Left lobe of liver (tissue), 2 donors: ENCODE measurements at places on chromosomes 5 and 9. TPM values are rescaled to one million over a fixed set of nuclear protein-coding genes. Genes with fewer than 3 reads are reported as not detected.

- DNase-seq, result no peak
Observed at GRCh38 chr9:119727988-119728387, 358.8 kb upstream of the BRINP1 start.

DNA sequence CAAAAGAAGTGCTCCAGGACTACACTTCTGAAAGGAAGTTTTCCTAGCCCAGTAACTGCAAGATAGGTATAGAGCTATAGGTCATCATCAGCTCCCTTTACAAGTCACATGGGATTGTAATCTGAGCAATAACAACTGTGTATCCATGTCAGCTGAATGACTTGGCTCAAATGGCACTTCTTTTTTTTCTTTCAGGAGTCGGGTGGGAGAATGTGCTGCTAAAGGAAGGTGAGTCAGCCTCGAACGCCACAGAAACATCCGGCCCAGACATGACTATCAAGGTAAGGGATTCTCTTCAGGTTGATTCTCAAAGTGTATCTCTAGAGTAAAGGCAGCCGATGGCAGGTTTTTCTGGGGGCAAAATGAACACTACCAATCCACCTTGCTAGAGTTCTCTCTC, 192.2 kb downstream of the C9orf152 start:
- no peak for DNase-seq

- DNase-seq, result no peak
Observed at GRCh38 chr9:132283863-132284262, 70.9 kb downstream of the SETX start.

DNA sequence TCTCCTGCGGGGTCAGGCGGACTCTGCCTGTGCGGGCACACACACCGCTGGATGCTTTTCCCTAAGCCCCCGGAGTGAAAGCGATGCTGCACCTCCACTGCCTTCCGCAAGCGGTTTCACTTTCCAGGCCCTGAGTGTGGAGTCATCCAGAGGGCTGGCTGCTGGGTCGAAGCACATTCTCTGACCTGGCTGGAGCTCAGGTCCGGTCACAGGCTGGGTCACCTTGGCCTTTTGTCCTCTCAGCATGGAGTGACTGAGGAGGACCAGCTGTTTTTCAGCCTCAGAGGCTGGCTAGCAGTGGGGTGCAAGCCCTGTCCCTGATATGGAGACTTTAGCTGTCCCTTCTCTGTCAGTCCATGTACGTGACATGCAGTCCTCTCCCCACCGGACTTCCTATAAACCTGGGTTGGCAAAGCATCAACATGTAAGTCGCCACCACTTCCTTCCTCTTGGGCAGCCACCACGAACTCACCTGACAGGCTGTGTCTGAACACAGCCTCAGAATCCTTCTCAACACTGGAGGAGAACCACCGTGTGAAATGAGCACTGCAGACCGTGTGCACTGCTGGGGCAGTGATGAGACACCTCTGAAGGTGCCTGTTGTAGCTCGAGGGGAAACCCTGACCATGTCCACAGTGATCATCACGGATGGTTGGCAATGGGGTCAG, 51.3 kb downstream of the GADD45G start:
- peak; percentile 91 for DNase-seq

The PCDHA4 gene
- 0.05 TPM for total RNA-seq

The OBP2B gene
- not detected for total RNA-seq

The SLC38A9 gene
- total RNA-seq, result 13.5 TPM
